ENCODE measurements at places on chromosomes 12 and 14.

- no peak for DNase-seq
These were observed 22.4 kb downstream of the SOCS2 start for GRCh38 chr12:93594766-93595311.

- peak; percentile 7 for DNase-seq
These were observed 512.4 kb upstream of the TMPO start for GRCh38 chr12:98002887-98003493.

DNA sequence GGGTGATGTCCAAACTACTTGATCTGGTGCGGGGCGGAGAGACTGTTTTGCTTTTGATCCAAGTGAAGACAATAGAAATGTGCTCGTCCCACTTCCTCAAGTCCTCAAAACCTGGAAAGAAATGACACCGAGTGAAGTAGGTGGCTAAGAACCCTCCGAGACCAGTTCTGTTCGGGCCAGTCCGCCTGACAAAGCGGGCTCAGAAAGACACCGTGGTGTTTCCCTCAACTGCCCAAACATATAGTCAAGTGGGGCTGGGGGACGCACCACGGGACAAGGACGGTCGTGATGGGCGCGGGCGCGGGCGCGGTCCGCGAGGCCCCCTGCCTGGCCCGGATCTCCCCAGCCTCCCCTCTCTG, 1.6 kb downstream of the PHLDA1 start:
- DNase-seq = peak; percentile 47

DNA sequence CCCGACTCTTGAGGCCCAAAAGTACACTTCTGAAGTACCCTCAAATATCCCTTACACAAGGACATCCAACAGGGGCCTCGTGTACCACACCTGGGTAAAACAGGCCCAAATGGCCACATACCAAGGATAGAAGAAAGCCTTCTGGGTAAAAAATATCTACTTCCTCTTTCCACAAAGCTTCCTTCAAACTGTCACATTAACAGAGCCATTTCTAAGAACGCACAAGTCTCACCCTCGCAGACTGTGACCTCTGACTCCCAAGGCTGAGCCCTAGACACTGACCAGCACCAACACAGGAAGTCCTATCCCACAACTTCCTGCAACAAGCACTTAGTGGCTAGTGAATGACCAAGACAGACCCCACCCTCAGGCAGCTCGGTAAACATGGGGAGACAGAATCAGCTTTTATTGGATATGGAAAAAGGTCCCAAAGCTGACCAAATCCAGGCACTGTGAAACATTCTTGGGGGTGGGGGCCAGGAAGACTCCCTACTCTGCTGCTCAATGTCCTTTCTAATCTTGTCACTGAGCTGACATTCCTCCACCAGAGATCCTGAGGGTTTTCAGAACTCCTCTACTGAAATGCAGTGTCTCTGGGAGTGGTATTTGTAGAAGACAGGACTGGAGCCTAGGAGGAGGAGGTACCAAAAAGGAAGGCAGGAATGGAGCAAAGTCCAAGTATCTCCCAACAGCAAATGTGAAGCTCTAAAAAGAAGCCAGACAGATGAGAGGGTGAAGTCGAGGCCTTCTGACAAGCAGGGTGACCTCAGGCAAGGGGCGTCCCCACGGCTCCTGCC, 15.9 kb downstream of the KCTD10 start:
- peak; percentile 78 for DNase-seq

- no peak for DNase-seq
These were observed 105.1 kb downstream of the ZFP36L1 start for GRCh38 chr14:68687746-68688145.

DNA sequence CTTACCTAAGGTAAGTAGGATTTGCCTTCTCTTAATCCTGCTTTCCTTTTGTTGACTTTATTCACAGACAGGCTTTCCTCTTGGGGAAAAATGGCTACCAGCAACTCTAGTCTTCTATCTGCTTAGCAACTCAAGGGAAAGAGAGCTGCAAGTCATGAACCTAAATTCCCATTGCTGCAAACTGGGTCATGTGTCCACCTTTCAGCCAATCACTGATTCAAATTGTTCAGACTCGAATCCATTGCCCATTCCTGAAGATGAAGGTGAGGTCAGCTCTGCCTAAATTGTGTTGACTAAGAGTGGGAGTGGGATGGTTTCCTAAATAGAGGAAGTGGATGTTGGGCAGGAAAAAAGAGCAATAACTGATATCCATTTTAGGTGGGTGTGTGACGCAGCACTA, 7.7 kb downstream of the FBXW8 start:
- no peak for DNase-seq

- no peak for DNase-seq
These were observed 157.2 kb downstream of the PAX9 start for GRCh38 chr14:36818794-36819384.

- peak; percentile 44 for DNase-seq
These were observed 113.0 kb upstream of the RAP1B start for GRCh38 chr12:68497702-68498101.

DNA sequence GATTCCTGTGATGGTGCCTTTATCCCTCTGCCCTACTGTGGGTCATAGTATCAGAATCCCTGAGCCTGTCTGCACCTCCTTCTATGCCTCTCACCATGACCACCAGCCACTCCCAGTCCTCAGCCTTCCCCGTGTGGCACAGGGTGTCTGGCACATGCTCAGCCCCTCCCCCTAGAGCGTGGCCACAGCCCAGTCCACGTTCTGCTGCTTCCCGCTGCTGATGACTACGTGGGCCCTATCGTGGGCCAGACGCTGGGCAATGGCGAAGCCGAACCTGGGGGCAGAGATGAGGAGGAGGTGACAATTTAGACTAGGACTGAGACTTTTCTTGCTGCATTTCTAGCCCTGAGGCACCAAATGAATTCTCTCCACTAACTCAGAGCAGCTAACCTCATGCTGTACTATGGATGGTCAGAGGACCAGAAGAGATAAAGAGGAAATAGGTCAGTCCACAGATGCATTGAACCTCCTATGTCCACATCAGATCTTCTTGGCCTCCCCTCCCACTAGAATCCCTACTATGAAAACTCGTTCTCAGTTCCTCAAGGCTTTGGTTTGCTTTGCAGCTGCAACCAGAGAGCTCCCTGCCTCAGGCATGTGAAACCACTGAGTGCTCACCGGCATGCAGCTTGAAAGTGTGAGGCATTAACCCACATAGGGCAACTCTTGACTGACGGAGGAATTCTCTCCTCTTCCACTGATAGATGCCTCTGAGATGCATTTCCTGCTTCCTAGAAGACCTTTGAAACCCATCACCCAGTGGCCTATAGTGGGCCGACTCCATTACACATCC, 126.3 kb upstream of the DHRS4 start:
- no peak for DNase-seq

GRCh38 chr12:61272441-61272840, 987.8 kb upstream of the USP15 start:
- no peak for DNase-seq

- DNase-seq = no peak
These were observed 56.4 kb upstream of the FBXO33 start for GRCh38 chr14:39488600-39488999.

DNA sequence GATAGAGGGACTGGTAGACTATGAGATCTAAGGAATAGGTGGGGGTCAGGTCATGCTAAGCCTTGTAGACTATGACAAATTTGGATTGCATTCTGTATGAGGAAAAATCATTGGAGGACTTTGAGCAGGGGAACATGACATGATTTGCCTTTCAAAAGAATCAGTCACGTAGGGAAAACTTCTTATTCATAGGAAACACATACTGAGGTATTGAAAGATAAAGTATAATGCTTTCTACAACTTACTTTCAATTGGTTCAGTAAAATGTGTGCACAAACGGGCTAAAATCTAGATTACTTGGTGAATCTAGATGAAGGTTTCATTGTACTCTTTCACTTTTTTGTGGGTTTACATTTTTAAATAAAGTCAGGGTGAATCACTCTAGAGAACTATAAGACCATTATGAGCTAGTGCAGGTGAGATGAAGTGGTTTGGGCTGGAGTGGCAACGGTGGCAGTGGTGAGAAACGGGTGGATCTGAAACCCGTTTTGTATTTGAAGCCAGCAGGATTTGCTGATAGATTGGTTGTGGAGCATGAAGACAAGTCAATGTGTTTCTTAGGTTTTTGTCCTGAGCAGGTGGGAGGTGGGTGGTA, 6.7 kb downstream of the BBS10 start:
- no peak for DNase-seq

- DNase-seq = no peak
These were observed 31.8 kb downstream of the YLPM1 start for GRCh38 chr14:74794947-74795346.

DNA sequence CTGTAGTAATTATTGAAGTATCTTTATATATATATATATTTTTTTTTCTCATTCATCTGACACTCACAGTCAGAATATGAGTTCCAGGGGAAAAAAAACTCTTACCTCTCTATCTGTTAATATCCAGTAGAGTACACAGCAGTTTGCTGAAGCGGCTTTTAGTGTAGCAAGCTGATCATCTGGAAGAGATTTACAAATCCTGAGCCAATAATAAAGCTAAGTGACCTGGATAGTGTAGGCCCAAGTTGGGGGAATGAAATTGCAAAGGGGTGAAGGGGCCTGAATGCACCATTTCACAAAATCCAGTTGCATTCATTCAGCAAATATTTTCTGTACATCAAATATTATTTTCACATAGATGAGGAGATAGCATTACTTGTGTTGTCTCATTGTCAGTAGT, 234.6 kb upstream of the FLRT2 start:
- DNase-seq = no peak

DNA sequence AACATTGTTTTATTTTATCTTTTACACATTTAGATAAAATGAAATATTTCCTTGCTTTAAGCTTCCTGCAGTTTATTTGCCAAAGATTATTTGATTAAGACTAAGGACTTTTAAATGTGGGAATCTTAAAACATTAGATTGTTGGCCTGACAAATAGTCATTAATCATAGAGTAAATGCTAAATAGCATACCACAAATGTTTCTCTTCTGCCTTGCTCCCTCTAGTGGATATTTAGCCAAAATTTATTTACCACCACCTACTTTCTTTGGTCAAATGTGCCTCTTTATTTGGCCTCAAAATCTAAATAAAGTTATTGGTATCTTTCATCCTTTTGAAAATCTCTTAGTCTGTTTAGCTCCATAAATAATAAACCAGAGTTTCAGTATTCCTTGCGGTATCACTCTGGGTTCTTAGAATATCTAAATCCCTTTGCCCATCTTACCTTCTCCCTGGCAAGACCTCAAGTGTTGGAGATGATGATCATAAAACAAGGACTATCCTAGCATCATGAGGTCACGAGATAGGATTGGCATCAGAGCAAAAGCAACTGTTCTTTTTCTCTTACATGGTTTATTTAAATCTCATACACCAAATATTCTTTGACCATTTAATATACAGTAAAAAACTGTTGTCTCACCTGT, 150.6 kb upstream of the AEBP2 start:
- DNase-seq = peak; percentile 56

DNA sequence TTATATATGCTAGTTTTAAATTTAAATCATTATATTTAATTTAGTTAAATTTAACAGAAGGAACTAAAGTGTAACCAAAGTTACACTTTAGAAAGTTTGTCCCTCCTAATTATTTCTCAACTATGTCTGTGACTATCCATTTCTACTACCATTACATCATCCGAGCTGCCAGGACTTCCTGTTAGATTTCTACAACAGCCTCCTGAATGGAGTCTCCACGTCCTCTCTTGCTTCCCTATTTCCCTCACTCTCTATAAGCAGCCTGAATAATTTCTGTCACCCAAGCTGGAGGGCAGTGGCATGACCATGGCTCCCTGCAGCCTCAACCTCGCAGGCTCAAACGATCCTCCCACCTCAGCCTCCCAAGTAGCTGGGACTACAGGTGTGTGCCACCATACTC, 84.1 kb downstream of the TTC7B start:
- peak; percentile 85 for DNase-seq

DNA sequence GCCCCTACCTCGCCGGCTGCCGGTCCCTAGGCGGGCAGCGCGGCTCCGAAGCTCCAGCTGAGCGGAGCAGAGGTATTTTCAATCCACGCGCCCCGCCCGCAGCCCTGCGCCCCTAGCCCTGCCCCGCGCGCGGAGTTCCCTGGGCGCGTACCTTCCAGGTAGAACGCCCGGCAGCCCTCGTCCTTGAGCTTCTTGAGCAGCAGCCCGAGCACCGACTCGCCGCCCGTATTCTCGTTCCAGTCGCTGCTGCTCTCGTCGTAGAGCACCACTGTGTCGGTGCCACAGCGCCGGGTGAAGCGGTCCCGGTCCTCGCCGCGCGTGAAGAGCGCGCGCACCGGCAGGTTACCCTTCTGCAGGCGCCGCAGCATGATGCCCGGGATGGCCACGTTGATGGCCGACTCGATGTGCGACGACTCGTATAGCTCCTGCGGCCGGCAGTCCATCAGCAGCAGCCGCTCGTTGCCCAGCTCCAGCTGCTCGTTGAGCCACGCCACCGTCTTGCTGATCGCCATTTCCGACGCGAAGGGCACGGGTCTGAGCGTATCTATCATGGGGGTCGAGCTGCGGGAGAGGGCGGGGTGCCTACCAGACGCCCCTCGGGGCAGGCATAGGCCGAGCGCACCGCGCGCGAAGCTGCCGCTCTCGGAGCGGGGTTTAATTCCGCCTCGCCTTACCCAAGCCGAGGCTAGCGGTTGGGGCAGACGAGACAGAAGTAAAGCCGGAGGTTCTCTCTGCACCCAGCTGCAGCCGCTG, 636 bp downstream of the DUSP6 start:
- peak; percentile 41 for DNase-seq

DNA sequence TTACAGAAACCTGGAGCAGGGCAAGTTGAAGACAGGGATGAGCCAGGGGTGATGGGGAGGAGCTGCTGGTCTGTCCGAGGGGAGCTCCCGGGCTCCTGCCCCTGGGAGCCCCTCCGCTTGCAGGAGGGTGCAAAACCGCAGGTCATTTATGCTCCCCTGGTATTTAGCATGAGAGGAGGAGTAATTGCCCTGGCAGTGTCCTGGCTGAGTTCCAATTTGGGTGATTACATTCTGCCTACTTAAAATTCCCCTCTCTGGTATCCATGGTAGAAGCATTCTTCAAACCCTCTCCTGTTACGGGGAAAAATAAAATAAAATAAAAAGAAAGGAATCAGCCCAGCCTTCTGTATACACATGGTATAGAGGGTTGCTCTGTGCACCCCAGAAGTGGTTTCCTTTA, 61.7 kb upstream of the VRK1 start:
- DNase-seq = no peak

DNA sequence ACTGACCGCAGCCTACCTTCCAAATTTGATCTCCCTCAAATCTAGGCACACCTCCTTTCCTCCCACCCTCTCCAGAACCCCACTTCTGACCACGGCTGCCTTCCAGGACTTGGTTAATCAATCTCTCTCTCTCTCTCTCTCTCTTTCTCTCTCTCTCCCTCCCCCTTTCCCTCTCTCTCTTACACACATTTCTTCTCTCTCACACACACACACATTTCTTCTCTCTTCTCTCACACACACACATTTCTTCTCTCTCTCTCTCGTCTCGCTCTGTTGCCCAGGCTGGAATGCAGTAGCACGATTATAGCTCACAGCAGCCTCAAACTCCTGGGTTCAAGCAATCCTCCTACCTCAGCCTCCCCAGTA, 521 bp upstream of the GMFB start:
- DNase-seq = no peak

- DNase-seq = peak; percentile 34
These were observed 124.9 kb upstream of the ATXN7L3B start for GRCh38 chr12:74412606-74413230.

DNA sequence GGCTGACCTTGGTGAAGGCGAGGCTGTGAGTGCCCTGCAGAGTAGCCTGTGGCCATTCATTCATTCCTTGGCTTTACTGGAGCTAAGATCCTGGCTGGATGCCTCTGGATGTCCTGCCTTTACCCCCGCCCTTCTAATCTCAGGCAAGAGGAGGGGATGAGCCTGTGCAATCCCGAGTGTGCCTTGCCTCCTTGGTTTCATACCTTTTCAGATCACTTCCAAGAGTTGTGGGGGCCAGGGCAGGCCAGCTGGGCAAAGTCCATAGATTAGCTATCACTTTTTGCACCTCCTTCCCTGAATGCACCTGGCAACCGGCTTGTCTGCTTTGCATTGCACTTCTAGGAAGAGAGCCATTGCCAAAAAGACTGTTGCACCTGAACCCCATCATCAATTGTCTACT, 1.5 kb downstream of the VRTN start:
- DNase-seq = no peak
